ENCODE measurements at places on chromosomes 11 and 22.
A peak's percentile ranks its signal among the peaks of the same experiment; 100 is the strongest.

DNA sequence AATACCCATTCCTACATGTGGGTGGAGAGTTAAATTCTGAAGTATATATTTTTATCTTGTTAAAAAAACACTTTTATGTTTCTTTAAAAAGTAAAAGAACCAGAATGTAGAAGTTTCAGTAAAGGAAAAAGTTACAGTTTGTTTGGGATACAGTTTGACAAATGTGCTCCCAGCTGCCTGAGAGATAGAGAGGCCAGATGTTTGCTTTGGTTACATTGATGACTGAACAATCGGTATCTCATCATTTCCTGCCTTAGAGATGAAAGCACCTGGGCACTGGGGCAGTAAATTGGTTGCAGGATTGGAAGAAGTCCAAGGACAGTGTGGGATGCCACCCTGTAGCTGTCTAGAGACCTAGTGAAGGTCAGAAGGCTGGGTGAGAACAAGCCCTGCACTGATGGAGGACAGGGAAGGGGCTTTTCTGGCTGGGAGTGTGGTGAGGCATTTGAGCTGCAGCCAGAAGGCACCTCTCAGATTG, 16.6 kb downstream of the MED15 start:
- DNase-seq = no peak

DNA sequence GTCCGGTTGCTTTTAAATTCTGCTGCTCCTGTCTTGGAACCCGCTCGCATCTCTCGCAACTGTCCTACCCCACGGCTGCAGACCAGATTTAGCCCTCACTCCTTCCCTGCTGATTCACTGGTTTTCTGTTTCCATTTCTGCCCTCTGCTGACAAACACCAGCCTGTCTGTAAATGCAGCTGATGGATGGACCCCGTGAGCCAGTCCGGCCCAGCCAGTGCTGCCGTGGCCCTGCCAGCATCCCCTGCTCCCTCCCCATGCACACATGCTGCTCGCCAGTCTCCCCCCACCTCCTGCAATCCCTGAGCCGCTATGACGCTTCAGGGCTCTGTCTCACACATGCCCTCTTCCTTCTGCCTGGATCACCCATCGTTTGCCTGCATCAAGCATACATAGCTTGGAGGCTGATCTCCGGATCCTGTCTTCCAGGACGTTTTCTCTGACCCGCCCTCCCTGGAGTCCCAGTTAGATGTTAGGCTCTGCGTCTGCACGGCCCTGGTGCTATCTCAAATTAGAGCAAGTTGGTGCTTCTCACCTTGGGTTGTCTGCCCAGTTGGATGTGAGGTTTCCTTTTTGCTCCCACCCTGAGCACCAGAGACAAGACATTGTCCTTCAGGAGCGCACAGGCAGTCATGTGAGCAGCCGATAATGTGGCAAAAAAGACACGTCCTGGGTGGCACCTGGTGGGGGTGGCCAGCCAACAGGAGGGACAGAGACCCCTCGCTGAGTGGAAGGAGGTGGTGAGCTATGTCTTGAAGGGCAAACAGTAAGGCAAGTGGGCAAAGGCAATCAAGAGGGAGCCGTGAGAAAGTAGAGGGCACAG, 4.3 kb upstream of the ACR start:
- peak; percentile 6 for DNase-seq

- DNase-seq = no peak
These were observed 16.7 kb upstream of the PACSIN2 start for GRCh38 chr22:43031617-43032016.

- DNase-seq = no peak
These were observed 876.9 kb upstream of the RAG2 start for GRCh38 chr11:37474889-37475288.

DNA sequence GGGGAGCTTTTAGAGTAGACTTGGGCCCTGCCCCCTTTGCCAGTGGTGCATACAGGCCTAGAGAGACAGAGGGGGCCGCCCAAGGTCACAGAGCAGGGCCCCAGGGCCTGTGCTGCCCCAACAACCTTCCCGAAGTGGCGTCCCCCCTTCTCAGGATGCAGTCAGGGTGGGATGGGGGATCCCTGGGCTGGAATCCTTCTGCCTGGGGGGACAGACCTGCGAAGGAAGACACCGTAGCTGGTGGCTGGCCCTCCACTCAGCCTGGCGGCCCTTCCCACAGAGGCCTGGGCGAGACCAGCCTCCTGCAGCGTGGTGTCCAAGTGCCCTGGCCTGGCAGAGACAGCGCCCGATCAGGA, 14.4 kb upstream of the EHD1 start:
- DNase-seq = no peak

GRCh38 chr11:46176421-46176820, 55.2 kb upstream of the PHF21A start:
- DNase-seq = no peak

DNA sequence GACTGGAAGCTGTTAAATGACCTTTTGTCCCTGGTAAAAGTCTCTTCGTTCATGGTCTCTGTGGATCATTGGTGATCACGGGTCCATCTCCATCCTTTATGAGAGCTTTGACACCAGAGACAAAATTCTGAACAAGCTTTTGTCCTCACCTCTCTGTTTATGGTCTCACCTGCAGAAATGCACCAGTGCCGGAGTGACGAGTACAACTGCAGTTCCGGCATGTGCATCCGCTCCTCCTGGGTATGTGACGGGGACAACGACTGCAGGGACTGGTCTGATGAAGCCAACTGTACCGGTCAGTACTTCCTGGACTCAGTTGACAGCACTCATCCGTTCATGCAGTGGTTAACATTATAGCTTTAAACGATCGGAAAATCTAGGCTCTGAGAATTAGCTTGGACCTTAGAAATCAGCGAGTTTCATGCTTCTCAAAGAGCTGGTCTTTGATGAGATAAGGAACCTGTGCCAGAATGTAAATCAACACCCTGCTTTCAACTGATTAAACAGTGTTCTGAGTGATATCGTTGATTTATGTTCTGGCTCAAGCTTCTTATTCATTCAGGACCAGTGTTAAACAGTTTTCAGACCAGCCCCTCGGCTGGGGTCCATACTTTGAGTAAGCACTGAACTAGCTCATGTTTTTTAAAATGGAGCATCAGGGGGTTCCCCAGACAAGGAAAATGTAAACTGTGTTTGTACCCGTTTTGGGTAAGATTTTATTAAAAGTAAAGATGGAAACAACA, 124.5 kb upstream of the SORL1-AS1 start:
- no peak for DNase-seq

DNA sequence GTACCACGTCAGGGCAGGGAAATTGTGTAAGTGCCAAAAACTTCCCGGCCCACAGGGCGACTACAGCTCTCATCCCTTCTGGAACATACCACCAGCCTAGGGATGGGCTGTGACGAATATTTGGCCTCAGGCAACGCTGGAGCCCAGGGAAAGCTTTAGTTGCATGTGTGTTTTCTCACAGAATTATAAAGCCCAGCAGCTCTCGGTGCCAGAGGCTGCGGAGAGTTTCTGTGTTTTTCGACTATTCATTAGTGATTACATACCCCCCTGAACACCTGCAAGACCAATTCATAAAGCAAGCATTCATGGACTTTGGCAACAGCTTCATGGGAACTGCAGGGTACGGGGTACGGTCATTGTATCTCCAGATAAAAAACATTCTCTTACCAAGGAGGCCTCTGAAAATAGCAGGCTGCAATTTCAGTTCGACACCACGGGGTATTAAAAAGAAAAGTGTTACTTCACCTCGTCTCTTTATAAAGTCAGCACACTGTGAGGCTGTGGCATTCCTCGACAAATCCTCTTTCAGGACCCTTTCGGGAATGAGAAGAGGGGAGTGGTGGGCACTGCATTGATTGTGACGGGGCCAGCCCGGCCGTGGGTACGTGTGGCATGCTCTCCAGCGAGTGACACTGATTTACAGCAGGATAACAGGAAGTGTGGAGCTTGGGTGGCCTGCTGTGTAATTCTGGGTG, 243.6 kb upstream of the SORL1-AS1 start:
- DNase-seq = peak; percentile 11

GRCh38 chr11:100612766-100613165, 74.3 kb upstream of the ARHGAP42 start:
- DNase-seq = no peak

- no peak for DNase-seq
These were observed 13.1 kb downstream of the TAF1D start for GRCh38 chr11:93727985-93728791.

- DNase-seq = no peak
These were observed 428.3 kb upstream of the RAG2 start for GRCh38 chr11:37026326-37026725.

DNA sequence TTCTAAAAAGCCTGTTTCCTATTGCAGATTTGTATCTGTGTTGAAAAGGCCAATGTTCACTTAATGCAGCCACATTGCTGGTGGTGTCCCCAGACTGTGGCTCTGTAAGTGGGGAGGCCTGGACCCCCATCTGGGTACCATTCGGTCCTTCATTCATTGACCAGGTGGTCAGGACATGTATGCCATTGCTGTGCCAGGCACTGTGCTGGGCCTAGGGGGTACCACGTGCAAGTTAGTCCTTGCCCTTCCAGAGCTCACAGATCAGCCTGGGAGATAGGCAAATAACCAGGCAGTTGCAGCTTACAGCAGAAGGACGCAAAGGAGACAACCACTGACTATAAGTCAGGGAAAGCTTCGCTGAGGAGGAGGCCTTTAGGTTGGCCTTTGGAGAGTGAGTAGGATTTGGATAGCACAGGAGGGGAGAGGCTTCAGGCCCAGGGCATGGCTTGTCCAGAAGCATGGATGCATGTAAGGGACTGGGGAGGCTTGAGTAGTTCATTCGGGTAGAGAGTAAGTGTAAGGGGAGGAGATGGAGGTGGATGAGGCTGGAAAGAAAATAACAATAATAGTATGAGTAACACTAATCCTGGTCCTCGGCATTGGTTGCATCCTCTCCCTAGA, 5.0 kb downstream of the PRDM11 start:
- DNase-seq = no peak

DNA sequence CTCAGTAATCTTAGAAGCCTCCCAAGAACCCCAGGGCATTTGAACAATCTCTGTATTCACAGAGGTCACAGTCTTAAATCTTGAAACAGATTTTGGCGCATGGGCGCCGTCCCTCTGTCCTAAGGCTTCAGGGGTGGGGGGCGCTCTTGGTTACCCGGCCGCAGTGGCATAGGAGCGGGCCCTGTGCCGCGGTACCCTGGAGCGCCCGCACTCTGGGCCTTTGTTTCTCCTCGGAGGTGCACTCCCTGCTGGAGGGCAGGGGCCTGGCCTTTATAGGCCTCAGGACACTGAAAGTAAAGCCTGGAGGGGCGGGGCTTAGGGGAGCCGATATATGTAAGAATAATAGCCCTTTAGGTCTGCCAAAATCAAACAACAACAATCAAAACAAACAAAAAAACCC, 197.3 kb upstream of the FOLH1 start:
- DNase-seq = no peak

DNA sequence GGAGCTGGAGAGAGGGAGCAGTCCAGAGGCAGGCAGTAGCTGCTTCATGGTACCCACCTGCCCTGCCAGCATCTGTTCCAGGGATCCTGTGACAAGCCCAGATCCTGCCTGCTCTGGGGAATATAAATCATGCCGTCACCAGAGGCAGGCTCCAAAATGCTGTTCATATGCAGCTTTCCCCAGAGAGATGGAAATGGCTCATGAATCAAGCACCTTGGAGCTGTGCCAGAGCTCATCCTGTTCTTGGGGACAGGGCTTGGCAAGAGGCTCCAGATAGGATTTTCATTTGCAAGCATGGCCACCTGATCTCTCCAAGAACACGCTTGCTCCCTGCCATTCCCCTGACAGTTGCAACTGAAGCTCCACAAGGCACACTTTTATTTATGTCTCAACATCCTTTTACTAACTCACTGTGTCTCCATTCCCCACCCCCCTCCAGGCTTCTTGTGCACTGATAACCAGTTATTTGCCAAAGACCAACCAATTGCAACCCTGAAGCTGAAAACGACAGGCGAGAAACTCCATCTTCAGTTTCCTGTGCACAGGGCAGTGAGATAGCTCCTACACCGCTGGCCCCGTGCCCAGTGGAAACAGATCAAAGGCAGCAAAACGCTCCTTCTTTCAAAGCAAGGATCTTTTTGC, 115.8 kb upstream of the PITPNB start:
- DNase-seq = peak; percentile 65

DNA sequence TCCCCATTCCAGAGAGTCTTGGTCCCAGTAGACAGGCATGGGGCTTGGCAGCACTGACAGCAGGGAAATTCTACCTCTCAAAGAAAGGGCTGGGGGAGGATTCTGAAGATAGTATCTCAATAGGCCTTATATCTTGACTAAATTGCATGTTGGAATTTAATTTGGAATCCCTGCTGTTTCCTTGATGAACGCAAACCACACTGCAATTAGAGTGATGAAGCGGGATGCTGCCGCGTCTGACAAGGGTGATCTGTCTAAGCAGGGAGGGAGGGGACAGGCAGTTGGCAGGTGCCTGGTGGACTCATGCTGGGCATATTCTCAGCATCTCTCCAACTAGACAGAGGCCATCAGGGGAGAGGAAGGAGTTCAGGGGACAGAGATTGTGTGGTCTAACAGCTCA, 48.4 kb downstream of the COMMD9 start:
- no peak for DNase-seq

- DNase-seq = peak; percentile 69
These were observed 7.4 kb downstream of the DUSP8 start for GRCh38 chr11:1564535-1565172.

DNA sequence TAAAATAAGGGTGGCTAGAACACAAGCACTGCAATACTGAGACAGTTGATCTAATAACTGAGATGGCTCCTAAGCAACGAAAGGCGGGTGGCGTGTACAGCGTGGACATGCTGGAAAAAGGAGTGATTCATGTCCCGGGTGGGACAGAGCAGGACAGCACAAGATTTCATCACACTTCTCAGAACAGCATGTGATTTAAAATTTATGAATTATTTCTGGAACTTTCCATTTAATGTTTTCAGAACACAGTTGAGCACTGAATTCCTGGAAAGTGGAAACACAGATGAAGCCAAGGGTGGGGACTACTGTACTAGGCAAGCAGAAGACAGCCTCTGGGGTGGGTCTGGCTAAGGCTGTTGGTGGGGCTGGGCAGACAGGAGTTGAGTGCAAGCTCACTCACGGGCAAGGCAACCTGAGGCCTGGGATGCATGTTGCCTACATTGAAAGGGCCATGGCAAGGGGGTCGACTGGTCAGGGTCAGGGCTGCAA, 165.6 kb upstream of the DDI1 start:
- peak; percentile 27 for DNase-seq

DNA sequence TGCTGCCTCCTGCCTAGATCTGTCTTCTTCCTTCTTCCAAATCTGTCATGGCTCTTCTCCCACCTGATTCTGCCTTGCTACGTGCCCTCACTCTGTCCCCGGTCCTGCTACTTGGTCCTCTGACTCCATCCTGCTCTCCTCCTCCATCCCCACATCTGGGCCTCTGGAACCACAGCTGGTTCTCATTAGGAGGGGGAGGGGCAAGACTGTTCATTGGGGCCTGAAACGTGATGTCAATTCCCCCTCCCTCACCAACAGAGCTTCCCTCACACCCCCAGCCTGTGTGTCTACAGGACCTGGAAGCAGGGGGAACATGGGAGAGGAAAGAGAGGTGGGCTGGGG, 9.1 kb downstream of the DCHS1 start:
- DNase-seq = no peak

Data from heart right ventricle (tissue), 16 donors.